NAMALWA (cell line): ENCODE measurements at places on chromosomes 3 and 15.

DNA sequence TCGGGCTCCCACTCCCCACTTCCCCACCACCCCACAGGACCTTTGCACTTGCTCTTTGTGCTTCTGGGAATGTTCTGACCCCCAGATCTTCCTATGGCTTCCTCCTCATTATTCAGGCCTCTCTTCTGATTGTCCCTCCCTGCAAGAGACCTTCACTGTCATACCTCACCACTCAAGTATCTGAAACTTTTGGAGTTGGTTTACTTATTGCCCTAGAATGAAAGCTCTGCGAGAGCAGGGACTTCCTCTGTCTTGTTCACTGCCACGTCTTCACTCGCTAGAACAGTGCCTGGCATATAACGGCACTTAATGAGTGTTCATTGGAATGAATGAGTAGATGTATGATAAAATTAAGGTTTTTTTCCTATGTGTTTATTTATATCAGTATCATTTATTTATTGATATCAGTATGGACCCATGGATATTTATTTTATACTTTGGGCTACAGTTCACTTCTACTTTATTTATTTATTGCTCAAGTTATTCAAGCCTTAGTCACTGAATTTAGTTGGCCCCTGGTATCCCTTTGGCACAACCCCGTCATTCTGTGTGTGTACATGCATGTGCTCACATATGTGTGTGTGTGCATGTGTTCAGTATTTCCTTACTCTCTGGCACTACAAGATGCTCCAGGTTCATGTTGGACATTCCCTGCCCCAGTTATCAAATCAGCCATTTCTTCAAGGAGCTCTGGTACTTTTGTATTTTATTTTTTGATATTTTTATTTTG, 197.6 kb downstream of the THSD4 start:
- DNase-seq: no peak

DNA sequence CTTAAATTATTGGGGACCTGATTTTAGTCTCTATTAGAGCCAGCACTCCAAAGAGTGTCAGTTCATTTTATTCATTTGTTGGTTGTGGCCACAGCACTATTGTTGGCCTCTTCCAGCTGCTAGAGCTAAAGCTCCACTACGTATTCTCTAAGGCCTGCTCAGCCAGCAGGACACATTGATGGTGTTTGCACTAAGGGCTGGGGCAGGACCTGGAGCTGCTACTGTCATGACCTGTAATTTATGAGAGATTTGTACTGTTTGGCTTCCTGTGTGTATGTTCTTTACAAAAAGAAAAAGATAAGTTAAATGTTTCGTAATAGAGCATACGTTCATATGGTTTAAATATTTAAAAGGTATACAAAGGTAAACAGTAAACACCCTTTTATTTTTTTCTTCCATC, 8.1 kb downstream of the GFM1 start:
- DNase-seq: no peak

DNA sequence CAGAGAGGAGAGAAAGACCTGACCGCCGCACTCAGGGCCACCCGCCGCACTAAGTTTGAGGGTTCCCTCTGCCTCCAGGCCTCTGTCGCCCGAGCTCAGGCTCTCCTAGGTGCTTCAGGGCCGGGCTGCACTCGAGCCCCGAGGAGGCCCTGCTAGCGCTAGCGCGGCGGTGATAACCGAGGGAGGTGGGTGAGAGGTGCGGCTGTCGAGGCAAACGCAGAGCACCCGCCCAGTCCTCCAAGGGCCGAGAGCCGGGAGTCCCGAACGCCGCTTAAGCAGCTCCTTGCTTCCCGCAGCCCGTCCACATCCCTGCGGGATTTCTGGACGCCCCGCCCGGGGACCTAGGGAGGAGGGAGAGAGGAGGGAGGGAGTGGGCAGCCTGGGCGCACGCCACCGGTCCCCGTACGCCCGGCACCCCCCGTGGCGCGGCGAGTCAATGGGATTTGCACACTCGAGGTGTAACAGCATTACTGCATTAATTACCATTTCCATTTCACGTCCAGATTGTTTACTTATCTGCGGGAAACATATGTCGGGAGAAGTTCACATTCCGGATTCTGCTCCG, 6.8 kb downstream of the SOX14 start:
- DNase-seq: no peak

- DNase-seq: no peak
Observed at GRCh38 chr3:31184261-31185061, 290.0 kb upstream of the GADL1 start.

DNA sequence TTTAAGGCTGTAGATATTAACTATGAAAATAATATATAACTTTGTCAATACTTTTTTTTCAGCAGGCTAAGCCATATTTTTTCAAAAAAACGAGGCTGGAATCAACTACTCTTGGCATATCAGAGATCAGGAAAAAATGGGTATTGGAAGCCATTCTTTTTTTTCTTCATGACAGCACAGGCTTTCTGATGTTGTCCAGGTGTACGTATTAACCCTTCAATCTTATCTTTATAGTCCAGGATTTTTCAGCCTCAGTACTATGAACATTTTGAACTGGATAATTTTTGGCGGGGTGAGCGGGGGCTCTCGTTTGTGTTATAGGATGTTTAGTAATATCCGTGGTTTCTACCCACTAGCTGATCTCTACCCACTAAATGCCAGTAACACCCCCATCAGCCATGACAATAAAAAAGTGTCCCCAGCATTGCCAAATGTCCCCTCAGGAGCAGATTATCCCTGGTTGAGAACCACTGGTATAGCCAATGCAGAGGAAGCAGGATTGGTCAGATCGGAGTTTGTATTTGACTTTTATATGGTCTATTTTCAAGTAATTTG, 52.0 kb downstream of the PLCL2 start:
- no peak for DNase-seq

- DNase-seq: peak; percentile 22
Observed at GRCh38 chr3:71859123-71859519, 74.2 kb upstream of the PROK2 start.

- DNase-seq: no peak
Observed at GRCh38 chr3:70000028-70000410, 486 bp downstream of the SAMMSON start.

DNA sequence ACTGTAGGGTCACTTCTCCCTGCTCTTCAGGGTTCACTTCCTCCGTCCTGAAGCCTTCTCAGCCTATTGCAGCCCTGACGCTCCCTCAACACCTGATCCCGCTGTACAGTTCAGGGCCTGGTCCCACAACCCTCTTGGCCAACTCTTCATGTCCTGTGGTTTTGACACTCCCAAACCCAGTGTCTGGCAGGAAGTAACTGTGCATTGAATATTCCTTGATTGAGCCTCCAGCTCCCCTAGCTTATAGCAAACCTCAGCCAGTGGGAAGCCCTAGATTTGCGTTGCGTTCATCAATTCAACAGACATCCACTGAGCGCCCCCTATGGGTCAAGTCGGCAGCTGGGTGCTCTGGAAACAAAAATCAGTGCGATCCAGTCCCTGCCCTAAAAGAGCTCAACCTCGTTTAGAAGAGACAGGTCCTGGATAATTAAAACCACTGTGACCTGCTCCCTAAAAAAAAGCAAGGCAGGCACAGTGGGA, 13.5 kb downstream of the UBAP1L start:
- DNase-seq: peak; percentile 59

DNA sequence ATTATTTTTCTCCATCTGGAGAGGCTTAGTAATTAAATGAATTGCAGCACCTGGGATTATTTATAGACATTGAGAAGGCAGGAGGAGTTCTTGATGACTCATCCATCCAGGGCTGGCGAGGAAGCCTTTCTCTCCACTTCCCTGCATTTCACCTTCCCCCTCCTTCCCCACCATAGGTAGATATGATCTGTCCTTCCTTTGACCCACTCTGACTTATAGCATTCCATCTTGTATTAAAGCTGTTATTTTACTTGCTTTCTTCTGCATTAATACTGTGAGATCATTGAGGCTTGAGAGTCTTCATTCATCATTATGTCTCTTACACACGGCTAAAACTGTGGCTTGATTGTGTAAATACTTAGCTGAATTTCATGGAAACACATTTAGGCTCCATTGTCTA, 288.8 kb downstream of the FEZF2 start:
- no peak for DNase-seq

DNA sequence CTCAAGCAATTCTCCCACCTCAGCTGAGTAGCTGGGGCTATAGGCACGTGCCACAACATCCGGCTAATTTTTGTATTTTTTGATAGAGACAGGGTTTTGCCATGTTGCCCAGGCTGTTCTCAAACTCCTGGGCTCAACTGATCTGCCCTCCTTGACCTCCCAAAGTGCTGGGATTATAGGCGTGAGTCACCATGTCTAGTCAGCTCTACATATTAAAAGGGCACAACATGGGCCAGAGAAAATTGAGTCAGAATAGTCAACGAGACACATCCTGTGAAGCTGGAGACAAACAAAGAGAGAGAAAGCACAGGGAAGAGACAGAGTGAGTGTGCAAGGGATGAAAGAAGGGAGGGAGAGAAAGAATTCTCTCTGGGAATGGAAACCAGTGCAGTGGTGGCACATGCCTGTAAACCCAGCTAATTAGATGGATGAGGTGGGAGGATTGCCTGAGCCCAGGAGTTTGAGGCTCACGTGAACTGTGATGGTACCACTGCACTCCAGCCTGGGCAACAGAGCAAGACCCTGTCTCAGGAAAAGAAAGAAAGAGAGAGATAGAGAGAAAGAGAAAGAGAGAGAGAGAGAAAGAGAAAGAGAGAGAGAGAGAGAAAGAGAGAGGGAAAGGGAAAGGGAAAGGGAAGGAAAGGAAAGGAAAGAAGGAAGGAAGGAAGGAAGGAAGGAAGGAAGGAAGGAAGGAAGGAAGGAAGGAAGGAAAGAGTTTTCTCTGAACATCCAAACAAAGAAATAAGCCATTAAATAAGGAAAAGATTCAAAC, 107.2 kb upstream of the SLC25A36 start:
- no peak for DNase-seq

DNA sequence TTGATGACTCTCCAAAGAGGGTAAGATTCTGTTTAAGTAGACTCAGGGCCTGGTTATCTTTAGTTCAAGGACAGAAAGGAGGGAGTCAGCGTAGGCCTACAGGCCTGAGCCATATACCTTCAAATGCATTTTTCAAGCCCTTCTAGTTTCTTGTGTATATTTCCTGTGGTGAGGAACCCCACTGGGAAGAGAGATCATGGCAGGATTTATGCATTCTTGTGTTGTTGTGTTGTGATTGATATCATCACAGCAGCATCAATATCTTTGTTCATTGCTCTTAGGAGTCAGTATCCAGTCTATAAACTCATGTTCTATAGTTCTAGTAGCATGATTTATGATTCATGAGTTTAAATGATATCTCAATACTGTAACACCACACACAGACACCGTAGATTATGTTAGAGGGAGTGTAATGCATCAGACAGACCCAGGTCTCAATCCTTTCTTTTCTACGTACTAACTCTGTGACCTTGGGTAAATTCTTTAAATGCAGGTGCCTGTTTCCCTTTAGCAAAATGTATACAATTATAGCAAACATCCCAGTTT, 427.5 kb downstream of the PDCD6IP start:
- no peak for DNase-seq

- no peak for DNase-seq
Observed at GRCh38 chr15:25179673-25180511, 225.1 kb downstream of the SNRPN start.

DNA sequence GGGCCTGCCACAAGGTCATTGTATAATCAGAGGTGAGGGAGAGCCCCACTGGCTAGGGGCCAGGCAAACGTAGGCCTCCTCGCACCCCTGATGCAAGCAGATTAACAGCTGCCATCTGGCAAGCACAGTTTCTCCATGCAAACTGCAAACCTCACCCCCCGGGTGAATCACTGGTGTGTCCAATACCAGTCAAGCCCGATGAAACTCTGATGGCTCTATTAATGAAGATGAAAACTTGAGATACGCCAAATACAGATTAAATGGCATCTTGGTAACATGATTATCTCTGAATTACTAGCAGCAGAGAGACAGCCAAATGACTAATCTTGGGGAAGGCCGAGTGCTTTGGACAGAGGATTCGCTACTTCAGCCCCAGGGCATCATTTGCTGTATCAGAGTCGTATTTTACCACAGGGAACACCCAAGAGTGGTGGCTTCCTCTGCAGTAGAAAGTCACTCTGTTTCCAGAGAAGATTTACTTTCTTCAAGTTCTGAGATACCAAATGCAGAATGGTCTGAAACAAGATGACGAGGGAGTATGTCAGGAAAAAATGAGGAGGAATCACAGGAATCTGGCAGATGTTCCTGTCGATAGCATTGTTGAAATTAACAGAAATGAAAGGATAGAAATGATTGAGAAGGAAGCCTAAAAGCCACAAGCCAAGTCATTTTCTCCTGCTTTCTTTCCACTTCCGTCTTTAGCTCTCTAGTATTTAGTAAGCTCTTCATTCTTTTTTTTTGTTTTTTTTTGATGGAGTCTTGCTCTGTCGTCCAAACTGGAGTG, 96.2 kb upstream of the NR2F2 start:
- DNase-seq: no peak

- DNase-seq: peak; percentile 78
Observed at GRCh38 chr15:74631935-74632560, 16.4 kb downstream of the CLK3 start.

GRCh38 chr3:194132465-194133286, 3.3 kb upstream of the HES1 start:
- DNase-seq: peak; percentile 28

GRCh38 chr15:69916169-69916785, 181.4 kb downstream of the TLE3 start:
- no peak for DNase-seq

- DNase-seq: no peak
Observed at GRCh38 chr15:38874464-38874863, 309.9 kb upstream of the RASGRP1 start.

DNA sequence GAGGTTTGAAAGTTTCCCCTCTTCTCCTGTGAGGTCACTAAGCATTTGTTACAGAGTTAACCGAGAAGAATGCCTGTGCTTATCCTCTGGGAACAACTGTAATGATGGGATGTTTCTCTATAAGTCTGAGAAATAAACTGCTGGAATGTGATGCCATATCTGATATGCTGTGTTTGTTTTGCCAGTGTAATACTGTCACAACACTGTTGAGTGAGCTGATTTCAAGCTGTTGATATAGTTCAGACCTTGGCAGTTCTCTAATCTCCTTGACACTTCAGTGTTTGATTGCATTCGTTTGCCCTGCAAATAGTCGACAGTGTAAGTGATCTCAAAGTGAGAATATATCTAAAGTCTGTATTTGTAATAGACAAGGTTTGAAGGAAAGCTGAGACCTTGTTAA, 73.3 kb downstream of the PTPRG start:
- no peak for DNase-seq

DNA sequence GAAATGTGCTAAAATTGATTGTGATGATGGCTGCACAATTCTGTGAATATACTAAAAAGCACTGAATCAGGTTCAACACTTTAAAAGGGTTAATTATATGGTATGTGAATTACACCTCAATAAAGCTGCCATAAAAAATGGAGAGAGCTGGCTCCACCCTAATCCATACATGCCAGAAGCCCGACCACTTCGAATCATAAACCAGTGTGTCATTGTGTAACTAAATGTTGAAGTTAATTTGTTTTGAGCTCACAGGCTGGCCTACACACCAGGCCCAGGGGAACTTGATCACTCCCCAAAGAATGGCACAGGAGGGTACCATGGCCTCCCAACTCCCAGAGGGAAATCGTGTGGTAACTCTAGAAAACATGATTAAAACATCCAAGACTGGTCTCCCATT, 14.0 kb downstream of the PLCD1 start:
- no peak for DNase-seq
